ENCODE measurements at places on chromosomes 2 and 18.

DNA sequence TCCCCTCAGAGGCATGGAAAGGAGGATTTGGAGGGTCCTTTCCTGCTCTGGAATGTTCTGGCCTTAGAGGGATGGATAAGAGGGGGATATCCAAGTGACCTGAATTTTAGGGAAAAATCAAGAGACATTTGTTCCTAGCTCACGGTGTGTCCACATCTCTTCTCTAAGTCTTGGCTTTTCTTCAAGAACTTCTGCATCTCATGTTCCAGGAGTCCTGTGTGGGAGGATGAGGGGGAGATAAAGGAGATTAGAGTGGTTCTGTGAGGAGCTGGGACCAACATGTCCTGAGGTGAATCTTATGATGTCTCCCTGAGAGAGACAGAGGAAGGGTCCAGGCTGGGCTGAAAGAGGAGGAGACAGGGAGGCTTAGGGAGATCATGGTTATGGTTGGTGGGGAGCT is 11.7 kb downstream of the EMX1 start:
- DNase-seq: no peak

DNA sequence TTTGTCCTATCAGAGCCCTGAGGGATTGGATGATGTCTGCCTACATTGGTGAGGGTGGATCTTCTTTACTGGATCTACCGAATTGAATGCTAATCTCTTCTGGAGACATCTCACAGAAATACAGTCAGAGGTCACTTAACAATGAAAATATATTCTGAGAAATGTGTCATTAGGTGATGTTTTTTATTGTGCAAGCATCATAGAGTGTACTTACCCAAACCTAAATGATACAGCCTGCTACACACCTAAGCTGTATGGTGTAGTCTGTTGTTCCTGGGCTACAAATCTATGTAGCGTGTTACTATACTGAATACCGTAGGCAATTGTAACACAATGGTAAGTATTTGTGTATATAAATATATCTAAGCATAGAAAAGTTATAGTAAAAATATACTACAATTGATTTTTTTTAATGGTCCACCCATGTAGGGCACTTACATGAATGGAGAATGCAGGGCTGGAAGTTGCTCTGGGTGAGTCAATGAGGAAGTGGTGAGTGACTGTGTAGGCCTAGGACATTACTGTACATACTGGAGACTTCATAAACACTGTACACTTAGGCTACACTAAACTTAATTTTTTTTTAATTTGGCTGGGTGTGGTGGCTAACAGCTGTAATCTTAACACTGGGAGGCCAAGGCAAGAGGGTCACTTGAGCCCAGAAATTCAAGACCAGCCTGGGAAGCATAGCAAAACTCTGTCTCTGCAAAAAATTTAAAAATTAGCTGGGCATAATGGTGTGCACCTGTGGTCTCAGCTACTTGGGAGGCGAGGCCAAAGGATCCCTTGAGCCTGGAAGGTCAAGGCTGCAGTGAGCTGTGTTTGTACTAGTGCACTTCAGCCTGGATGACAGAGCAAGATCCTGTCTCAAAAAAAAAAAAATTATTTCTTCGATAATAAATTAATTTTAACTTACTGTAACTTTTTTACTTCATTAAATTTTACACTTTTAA is 226.3 kb upstream of the UBE2E3 start:
- peak; percentile 73 for DNase-seq

DNA sequence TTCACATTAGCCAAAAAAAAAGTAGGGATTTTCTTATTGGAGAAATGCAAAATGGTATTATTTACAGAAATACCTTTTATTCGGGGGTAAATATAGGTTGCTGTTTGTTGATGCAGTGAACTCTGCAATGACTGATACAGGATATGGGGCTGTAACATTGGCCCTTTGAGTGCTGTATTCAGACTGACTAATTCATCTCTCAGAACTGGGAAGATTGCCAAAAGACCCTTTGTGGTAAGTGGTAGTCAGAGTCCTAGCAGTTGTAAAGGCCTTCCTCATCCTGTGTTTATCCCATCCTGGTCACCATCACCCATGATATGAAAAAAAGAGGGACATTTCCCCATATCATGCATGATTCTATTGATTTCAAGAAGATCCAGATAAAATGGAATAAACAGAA is 14.0 kb upstream of the DCC start:
- peak; percentile 67 for DNase-seq

DNA sequence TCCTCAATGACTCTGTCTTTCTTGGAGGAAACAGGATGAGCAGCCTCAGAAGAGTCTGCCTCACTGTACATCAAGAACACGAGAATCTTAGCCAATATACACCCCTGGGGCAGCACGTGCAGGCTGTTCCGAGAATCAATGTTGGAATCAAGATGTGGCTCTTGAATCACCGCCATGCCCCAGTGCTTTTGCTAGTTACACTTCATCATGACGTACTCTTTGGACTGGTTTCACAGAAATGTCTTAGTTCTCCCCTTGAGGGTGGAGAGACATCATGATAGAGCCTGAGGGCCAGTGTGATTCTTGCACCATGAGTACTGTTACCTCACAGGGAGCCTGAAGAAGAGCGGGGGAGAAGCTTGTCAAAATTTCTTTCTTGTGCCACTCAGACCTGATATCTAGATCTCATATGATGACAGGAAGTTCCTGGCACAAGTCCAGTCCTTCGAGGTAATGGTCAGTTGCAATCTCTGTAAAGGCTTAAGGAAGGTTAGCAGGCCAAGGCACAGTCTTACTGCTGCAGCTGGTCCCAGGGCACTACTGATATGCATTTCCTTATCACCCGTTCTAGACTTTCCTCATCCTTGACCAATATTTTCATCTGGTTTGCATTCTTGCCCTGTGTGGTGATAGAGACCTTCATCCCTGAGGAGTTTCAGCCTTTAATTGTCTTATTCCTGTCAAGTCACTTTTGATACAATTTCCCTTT is 28.2 kb upstream of the STAT4 start:
- peak; percentile 89 for DNase-seq

DNA sequence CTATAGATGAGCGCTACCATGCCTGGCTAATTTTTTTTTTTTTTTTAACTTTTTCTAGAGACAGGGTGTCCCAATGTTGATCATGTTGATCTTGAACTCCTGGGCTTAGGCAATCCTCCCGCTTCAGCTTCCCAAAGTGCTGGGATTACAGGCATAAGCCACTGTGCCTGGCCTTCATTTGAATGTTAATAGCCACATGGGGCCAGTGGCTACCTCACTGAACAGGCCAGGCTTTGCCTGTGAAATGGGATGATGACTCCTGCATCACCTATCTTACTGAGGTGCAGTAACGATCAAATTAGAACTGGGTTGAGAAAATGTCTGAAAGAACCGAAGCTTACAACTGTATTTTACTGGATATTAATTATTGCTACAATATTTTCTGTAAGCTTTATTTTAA is 278.7 kb downstream of the TCF4 start:
- DNase-seq: no peak

- no peak for DNase-seq
Measured at GRCh38 chr2:16255120-16255519, 314.8 kb downstream of the MYCN start.

DNA sequence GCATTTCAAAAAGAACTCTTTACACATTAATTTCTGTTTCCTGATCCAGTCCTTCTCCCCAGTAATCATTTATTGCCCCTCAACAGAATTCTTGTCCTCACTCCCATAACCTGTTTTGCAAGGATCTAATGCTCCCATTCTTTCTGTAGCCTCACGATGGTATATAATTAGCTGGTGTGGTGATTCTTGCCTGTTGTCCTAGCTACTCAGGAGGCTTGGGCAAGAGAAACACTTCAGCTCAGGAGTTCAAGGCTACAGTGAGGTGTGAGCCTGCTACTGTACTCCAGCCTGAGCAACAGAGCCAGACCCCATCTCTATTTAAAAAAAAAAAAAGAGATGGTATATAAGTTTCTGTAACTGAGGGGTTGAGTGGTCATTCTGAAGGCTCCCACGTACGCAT is 7.7 kb upstream of the TRAPPC8 start:
- no peak for DNase-seq

DNA sequence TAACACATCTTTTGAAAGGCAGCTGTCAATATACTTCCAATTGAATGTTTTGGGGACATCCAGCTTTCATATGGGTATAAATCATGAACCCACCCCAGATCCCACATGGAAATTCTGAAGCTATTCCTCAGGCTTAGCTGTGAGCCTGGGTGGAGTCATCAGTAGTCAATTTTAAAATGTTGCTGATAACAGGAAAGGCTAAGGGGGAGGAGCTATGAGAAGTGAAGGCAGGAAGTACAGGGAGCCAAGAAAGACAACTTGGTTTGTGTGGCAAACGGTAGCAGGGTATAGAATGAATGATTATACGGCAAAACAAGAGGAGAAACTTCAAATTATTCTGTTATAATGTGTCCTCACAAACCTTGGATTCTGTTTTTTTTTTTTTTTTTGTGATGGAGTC is 108.6 kb downstream of the QPCT start:
- DNase-seq: no peak

DNA sequence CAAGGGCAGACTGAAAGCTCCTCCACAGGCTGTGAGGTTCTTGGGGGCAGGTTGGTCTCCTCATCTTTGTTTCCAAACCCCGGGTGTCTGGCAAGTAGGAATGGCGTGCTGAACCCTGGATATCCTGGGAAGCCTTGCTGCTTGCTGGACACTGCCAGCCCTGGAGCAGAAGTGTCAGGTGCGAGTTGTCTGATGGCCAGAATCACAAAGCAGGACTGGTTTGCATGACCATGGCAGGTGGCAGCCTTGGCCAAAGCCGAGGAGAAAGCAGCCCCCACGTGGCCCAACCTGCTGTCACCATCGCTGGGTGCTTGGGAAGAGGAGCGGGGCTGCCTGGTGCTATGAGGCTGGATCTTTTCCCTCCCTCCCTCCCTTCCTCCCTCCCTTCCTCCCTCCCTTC is 309.5 kb upstream of the HS6ST1 start:
- no peak for DNase-seq

DNA sequence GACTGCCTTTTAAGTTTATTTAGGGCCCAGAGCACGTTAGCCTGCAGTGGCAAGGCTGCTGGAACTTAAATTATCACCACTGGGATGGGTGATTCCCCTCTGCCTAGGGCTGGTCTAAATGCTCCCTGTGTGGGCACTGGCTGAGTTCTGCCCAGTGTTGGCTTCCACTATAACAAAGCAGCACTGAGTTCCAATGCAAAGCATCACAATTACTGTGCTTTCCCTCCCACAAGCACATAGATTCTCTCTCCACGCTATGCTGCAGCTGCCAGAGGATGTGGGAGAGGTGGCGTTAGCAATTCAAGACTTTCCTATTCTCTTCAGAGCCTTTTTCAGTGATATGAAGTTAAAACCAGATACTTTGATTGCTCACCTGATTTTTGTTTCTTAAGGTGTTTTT is 328.9 kb upstream of the DDX18 start:
- DNase-seq: no peak

DNA sequence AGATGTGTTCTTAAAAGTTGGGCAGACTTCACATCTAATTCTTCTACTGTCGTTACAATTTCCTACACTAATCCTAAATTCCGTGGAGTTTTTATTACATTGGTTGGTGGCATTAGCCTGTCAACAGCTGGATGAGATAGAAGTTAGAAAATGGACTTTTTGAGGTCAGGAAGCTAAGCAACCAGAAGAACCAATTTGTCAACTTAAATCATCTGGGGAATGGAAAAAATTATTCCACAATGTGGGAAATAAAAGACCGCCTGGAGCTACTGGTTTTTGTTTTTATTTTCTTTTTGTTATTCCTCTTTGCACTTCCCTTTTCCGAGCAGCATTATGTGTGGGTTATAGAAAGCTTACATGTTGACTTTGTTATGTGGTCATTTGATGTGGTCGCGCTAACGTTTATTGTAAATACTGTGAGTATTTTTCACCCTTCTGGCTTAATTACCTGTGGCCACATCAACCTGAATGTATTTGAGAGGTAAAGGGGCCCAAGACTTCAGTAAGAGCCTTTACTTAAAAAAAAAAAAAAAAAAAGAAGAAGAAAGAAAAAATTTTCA is 75.3 kb downstream of the PTPRM start:
- DNase-seq: no peak

- DNase-seq: no peak
Measured at GRCh38 chr2:127700527-127701192, 637 bp upstream of the SFT2D3 start.

DNA sequence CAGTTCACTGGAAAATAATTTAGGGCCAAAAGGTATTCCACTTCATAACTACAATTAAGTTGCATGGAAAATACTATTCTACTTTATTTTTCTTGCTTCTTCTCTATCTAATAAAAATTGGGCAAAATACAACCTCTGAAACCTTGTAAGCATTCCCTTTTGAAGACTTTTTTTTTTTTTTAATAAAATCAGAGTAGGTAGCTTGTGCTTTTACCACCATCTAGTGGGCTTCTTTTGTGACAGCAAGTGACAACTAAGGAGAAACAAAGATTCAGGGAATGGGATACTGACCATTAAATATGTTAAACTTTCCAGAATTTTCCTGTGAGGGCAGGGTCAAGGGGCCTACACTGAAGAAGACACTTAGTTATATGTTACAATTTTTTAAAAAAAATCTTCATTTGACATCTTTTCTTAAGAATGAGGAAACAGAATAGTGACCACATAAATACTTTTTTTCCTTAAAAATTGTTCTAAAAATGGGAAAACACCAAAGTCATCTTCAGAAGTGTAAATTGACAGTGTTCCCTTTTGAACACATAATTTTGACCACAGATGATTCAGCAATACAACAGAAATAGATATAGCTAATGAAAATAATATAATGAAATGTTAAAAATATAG is 1183.2 kb upstream of the ACVR2A start:
- DNase-seq: peak; percentile 20

- DNase-seq: no peak
Measured at GRCh38 chr2:123916531-123916930, 108.6 kb upstream of the CNTNAP5 start.

GRCh38 chr18:35519148-35519899 is 21.6 kb upstream of the INO80C start:
- DNase-seq: no peak

DNA sequence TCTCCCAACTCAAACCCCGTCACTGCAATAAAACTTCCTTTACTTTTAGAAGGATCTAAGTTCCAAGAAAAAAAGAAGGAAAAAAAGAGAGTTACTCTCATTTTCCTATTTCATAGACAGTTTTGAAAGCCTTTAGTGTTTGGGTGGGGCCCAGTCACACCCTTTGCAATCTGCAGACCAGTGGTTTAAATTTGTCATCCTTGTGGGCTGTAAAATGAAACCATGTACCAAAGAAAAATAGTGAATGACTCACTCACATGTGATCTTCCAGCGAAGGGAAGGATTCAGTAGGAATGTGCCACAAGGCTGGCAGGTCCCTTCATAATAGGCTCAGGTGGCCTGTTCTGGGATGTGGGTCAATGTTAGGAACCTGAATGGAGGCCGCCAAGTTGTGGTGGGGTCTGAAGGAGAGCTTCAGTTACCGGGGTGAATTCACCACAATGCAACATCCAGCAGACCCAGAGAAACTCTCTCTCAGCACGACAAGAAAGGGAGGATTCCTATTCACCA is 28.3 kb downstream of the ANXA4 start:
- peak; percentile 81 for DNase-seq

DNA sequence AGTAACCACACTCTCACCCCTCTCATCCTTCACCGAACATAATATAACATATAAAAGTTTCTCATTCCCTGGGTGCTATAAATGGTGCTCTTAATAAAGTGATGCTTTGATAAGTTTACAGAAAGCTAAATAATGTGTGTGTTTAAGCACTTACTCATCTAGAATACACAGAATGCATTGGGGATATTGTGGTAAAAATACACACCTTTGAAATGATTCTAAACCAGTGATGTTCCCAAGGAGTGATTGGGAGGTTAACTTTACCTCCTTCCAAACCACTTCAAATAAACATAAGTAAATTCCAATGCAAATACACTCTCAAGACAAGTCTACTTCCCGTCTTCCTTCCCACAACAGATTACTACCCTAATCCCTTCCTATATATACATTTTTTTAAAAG is 85.3 kb upstream of the TWSG1 start:
- no peak for DNase-seq

GRCh38 chr2:231199219-231199618 is 788 bp downstream of the ARMC9 start:
- DNase-seq: peak; percentile 59

All from foreskin fibroblast (primary cell).